ENCODE measurements at places on chromosomes 4 and X. TPM values are rescaled to one million over a fixed set of nuclear protein-coding genes. Genes with fewer than 3 reads are reported as not detected.

- no peak for DNase-seq
Observed at GRCh38 chr4:31021008-31021407, 300.8 kb downstream of the PCDH7 start.

DNA sequence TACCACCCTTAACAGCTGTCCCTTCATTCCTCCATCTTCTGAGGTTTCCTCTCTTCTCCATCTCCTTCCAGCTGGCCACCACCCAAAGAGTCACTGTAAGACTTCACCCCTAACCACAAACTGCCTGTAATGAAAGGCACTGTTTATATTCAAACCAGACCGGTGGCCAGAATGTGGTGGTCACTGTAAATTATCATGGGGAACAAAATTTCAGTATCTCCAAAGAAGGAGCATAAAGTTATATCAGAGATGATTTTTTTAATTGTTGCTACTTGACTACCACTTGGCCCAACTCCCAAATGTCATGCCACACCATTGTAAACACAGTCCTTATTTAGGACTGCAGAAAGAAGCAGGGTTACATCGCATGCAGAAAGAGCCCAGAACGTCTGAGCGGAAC lies 44.8 kb downstream of the SMARCA1 start:
- DNase-seq: no peak

DNA sequence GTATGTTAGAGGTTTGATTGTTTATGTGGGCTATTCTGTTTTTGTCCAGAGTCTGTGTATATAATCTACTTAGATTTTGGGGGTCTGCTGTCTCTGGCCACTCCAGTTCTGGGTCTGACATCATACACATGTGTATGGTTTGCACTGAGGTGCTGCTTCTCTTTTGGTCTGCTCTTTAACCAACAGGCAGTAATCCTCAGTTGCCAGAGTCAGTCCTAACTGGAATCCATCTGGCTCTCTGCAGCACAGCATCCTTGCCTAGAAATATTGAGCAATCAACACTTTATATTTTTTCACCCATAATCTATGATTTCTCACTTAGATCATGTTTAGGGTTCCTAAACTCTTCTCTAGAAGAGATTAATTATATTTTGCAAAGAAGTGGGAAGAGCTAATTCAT lies 98.3 kb upstream of the SFRP2 start:
- no peak for DNase-seq

DNA sequence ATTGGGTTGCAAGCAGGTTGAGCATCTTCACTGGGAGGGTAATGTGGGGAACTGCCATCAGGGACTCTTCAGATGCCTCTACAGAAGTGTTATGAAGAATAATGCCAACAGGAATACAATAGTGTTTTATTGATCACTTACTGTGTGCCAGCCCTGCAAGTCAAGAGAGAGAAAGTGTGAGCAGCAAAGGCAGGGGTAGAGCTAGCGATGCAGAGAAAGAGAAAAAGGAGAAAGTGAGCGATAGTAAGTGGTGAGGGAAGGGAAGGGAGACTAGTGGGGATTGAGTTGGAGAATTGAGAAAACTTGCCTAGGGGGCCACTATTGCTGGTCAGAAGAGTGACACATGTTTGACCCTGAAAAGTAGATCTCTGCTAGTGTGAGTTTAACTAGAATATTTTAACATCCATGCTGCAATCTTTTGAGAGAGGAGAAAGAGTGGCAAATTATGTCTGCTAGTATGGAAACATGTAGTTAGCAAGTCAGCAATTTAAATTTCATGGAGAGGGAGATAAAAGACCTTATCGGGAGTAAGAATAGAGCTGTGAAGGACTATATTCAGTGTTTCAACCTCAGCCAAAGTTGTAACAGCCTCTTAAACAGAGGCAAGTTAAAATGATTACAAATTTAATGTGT lies 12.2 kb downstream of the AFF1 start:
- DNase-seq: no peak

GRCh38 chr4:52833941-52834525 lies 28.1 kb upstream of the RASL11B start:
- no peak for DNase-seq

GRCh38 chrX:2928583-2929434 lies at the start of gene ARSD:
TSS of gene ARSD (minus strand) at chrX:2929339. CDS start at chrX:2929275, 64 bp downstream.
- DNase-seq: peak; percentile 95

DNA sequence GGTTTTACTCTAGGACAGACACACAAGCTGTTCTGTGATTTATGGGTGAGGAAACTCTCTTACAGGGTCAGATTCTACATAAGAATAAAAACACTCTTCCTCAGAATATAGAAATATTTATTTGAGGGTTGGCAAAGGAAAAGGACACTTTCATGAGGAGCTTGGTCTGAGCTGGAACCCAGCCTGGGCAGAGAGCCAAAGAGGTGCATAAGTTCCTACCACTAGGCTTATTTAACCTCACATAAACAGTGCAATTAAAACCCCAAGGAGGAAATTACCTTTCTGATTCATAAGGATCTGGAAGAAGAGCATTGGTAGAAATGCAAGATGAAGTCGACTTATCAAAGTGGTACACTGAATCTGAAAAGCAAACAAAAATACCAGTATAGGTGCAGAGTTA lies 32.9 kb downstream of the SETD7 start:
- peak; percentile 52 for DNase-seq

DNA sequence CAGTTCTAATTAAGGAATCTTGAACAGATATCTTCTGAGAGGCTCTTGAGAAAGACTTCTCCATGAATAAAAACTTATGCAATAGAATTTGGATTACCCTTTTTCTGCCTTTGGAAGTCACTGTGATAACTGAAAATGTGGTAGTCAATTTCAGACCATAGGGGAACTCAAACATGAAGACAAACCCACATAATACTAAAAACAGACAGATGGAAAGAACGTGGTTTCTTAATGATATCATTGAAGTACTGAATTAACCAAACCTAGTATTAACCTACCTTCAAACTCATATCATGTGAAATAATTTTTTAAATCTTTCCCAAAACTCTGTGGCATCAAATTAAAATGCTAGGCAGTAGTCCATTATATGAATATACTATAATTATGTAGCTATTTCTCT lies 153.5 kb downstream of the CAMK2D start:
- DNase-seq: no peak

- DNase-seq: no peak
Observed at GRCh38 chr4:24328711-24329110, 255.6 kb downstream of the DHX15 start.

DNA sequence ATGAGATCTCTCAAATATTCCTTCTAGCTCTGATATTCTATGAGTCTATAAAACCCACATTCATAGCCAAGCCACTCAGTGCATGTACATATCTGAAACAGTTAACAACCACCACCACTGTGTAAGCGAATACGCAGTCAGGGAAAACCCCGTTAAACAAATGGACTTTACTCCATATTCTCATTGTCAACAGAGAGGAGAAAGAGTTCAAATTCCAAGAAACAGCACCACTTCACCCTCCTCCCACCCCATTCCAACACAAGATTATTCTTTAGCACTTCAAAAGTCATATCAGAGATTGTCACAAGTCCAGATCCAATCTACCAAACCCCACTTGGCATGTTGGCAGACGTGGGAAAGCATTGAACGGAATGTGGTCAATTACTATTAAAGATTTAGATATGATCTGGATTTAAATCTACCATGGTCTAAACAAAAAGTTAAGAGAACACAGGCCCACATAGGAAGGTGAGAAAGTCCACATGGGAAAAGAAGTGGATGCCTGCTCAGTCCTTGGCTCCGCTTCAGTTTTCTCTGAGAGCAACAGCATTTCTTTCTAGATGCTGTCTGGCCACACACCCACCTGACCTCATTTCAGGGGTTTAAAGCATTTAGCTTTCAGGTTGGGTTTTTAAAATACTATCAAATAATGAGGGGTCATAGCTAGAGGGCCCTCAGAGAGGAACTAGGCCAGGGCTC lies 39.8 kb upstream of the KLHL13 start:
- no peak for DNase-seq

- DNase-seq: no peak
Observed at GRCh38 chr4:8550691-8551090, 29.5 kb upstream of the GPR78 start.

GRCh38 chrX:19625612-19626011 lies 110.3 kb upstream of the MAP3K15 start:
- peak; percentile 38 for DNase-seq

- DNase-seq: no peak
Observed at GRCh38 chr4:173475751-173476150, 54.3 kb downstream of the HAND2 start.

DNA sequence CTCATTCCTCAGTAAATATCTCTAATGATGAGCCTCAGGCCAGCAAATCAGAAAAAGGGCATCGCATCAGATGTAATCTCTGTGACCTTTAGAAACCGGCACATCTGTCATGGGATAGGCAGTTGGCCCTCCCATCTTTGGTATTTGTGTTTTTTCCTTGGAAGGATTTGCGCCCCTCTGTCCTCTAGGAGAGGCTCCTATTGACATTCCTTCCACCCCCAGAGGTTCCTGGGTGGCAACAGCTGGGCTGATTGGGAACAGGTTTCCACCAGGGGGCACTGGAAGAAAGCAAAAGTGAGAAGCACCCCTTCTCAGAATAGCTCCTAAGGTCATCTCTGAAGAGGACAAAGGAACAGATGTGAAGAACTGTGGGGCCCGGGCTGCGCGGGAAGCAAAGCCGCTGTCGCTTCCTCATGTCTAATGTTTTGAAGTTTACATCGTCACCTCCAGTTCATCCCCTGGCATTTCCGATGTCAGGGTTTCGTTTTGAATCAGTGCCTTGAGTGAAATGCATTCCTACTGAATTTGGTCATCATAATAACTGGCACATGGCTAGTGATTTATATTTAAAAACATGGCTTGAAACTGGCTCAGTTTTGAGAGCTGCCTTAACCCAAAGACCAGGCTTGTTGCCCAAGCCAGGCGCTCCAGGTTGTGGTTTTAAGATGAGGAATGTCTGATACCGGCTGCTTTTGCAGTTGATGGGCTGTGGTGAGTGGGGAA lies 6.2 kb downstream of the TXK start:
- DNase-seq: peak; percentile 50

- peak; percentile 72 for DNase-seq
Observed at GRCh38 chr4:6747294-6748051, 31.5 kb downstream of the BLOC1S4 start.

GRCh38 chr4:40912460-40913184 lies 162.9 kb downstream of the NSUN7 start:
- no peak for DNase-seq

DNA sequence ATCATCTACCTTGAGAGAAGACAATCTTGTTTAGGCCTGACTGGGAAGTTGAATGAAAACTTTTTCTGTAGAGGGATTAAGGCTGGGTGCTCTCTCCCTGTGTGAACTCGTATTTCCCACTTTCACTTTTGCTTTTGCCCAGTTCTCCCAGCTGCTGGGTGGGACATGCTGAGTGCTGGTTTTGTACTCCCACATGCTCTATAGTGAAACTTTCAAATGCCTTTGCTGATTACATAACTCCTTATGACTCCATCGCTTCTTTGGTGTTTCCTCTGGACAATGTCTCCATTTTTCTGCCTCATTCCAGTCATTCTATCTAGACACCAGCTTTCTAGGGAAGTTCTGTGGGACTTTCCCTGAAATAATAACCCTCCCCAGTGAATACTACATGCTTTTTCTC lies 100.5 kb downstream of the CLNK start:
- no peak for DNase-seq

GRCh38 chr4:17482716-17483115 lies 29.2 kb downstream of the QDPR start:
- DNase-seq: no peak

DNA sequence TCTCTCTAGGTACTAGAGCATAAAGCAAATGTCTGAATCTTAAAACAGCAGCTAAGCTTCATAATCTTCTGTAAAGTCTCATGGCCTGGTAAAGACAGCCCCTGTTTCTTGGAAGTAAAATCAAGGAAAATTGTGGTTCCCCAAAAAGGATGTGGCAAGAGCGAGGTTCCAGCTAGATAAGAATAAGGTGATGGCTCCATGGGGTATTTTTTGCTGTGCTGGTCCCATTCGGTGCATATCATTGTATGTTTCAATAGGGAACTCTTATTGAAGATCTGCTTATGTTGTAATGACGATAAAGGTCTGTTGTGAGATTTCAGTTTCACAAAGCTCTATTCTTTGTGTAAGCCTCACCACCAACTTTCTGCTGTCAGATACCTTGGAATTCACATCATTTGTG lies 316.9 kb upstream of the NOCT start:
- DNase-seq: no peak

GRCh38 chr4:36351082-36351666 lies 69.8 kb downstream of the DTHD1 start:
- peak; percentile 63 for DNase-seq

GRCh38 chrX:112380541-112381278 lies 298.1 kb upstream of the TRPC5 start:
- no peak for DNase-seq

DNA sequence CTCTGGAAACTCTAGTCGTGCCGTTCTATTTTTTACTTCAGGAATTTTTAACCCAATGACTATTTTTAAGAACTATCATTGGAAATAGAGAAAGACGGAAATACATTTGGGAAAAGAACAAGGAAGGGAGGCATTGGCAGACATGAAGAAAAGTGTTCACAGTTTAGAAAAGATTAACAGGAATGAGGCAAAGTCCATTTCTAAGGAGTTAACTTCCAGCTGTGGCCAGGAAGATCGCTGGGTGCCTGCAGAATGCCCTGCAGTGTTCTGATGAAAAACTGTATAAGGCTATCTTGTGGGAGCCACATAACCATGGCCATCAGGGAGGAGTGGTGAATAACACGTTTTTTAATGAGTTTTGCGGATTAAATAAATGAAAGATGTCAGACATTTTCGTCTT lies 150.6 kb upstream of the VCX3A start:
- no peak for DNase-seq

The GASK1B gene
- total RNA-seq: 60.2 TPM

The PNMA5 gene
- total RNA-seq: not detected

The MOSPD2 gene
- total RNA-seq: 4.5 TPM

The RPS6KA6 gene
- 0.54 TPM for total RNA-seq

The FGD1 gene
- 7.5 TPM for total RNA-seq

The FANCB gene
- total RNA-seq: 0.35 TPM

The NWD2 gene
- 0.03 TPM for total RNA-seq

The SPANXA2 gene
- total RNA-seq: not detected

The TECRL gene
- total RNA-seq: 1,034 TPM

Measured in Right ventricle myocardium superior (tissue), 1 donor.